ENCODE measurements at places on chromosomes 4 and X. TPM values are rescaled to one million over a fixed set of nuclear protein-coding genes. Genes with fewer than 3 reads are reported as not detected.

Gene WDR17
- total RNA-seq, result 1.2 TPM

Gene GLUD2
- total RNA-seq, result 0.84 TPM

Gene HELT
- total RNA-seq, result not detected

Gene NDST3
- under 0.01 TPM for total RNA-seq

Gene ATP1B4
- total RNA-seq, result not detected

Gene BEX4
- 38.4 TPM for total RNA-seq

Gene GAGE12J
- not detected for total RNA-seq

Gene DDX3X
- 739 TPM for total RNA-seq

Gene CTSO
- total RNA-seq, result 7.9 TPM

Gene RNF175
- 1.2 TPM for total RNA-seq

Gene CDS1
- total RNA-seq, result 0.42 TPM

Gene P2RY10
- 140 TPM for total RNA-seq

Gene CXorf58
- 0.10 TPM for total RNA-seq

Gene GPM6B
- total RNA-seq, result 0.21 TPM

Gene CTAG2
- total RNA-seq, result not detected

Gene TKTL2
- total RNA-seq, result 0.42 TPM

Gene HSPA4L
- total RNA-seq, result 0.10 TPM

Gene BANK1
- total RNA-seq, result 31.7 TPM

Gene CFI
- under 0.01 TPM for total RNA-seq

Gene INTS12
- total RNA-seq, result 21.4 TPM

Gene CNGA1
- total RNA-seq, result not detected

Gene CSAG2
- total RNA-seq, result not detected

Gene VSIG4
- 1.6 TPM for total RNA-seq

Gene C4orf51
- not detected for total RNA-seq

Gene GPR173
- under 0.01 TPM for total RNA-seq

Gene UGT2B17
- 0.94 TPM for total RNA-seq

Gene ENAM
- not detected for total RNA-seq

Gene SYN1
- 0.21 TPM for total RNA-seq

Gene BGN
- not detected for total RNA-seq

Gene MED28
- total RNA-seq, result 18.5 TPM

Gene NSG1
- 3.7 TPM for total RNA-seq

All from mononuclear cell (primary cell).